ENCODE measurements at places on chromosomes 5 and 9. TPM values are rescaled to one million over a fixed set of nuclear protein-coding genes. Genes with fewer than 3 reads are reported as not detected.

FOXD4 gene
- total RNA-seq = 0.44 TPM

FCN2 gene
- total RNA-seq = 0.73 TPM

MARCOL gene
- not detected for total RNA-seq

TMEM38B gene
- total RNA-seq = 22.4 TPM

DNA sequence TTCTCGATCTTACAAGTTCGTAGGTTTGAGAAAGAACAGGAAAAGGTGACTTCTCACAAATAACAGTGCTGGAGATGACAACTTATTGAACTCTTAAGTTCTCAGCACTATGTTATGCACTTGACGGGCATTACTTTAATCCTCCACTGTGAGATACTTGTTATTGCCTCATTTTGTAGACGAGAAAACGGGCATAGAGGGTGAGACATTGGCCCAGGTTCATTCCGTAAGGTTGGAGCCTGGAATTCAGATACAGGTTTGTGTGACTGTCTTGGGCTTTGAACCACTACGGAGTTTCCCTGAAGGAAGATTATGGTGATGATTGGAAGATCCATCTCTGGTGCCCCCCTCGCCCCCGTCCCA lies 657 bp downstream of the MAT2B start:
- DNase-seq = no peak

DNA sequence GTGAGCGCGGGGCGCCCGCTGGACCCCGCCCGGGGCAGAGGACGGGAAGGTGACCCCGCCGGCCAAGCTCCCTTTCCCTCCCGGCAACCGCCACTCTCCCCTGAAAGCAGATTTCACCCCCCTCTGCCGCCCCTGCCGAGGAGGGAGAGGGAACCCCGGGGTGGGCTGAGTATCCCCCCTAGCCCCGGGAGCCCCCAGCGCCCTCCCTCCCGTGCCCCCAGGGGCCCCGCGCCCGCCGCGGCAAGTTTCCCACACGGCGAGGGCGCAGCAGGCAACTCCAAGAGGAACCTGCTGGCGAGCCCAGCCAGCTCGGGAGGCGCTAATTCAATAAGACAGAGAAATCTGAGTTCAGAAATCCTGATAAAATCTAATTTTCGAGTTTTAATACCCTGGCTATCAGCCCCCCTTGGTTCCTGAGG lies 1.6 kb downstream of the NTNG2 start:
- no peak for DNase-seq

- DNase-seq = no peak
Observed at GRCh38 chr9:6024035-6024554, 8.7 kb upstream of the RANBP6 start.

- no peak for DNase-seq
Observed at GRCh38 chr5:62627121-62627520, 48.5 kb downstream of the LRRC70 start.

- no peak for DNase-seq
Observed at GRCh38 chr5:352639-353611, 31.4 kb downstream of the AHRR start.

DNA sequence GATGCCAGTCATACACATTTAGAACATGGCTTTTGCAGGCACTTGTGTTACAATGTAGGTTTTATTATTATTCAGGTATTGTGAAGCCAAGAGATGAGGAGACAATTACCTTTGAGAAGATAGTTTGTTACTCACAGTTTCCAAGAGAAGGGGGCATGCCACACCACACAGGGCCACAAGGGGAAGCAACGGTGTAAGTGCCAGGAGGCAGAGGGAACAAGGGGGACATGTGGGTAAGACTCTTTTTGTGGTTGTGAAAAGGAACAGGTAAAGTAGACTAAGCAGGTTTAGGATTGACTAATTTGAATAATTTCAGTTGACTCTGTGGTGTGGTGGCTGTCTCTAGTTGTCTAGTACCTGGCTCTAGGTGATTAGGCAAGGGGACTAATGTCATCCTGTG lies 191.2 kb downstream of the TRPM6 start:
- no peak for DNase-seq

GRCh38 chr9:111630182-111630963 lies 761 bp upstream of the DNAJC25 start:
- DNase-seq = no peak
